Choroid plexus epithelial cell (primary cell): ENCODE measurements at places on chromosomes 12 and 14.

DNA sequence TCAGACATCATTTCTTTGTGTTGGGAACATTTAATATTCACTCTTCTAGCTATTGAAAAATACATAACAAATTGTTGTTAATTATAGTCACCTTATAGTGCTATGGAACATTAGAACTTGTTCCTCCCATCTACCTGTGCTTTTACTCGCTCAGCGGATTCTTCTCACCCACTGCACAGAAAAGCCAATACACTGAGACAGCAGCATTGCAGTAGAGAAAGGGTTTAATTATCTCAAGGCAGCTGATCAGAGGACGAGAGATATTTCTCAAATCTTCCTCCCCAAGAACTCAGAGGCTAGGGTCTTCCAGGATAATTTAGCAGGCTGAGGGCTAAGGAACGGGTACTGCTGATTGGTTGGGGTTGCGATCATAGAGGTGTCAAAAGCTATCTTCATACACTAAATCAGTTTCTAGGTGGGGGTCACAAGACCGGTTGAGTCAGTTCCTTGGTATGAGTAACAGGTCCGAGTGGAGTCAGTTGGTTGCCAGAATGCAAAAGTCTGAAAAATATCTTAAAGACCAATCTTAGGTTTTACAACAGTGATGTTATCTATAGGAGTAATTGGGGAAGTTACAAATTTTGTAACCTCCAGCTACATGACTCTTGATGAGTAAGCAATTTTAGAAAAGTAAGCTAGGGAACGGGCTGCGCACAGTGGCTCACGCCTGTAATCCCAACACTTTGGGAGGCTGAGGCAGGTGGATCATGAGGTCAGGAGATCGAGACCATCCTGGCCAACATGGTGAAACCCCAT is 173.1 kb downstream of the FBXL14 start:
- no peak for DNase-seq

DNA sequence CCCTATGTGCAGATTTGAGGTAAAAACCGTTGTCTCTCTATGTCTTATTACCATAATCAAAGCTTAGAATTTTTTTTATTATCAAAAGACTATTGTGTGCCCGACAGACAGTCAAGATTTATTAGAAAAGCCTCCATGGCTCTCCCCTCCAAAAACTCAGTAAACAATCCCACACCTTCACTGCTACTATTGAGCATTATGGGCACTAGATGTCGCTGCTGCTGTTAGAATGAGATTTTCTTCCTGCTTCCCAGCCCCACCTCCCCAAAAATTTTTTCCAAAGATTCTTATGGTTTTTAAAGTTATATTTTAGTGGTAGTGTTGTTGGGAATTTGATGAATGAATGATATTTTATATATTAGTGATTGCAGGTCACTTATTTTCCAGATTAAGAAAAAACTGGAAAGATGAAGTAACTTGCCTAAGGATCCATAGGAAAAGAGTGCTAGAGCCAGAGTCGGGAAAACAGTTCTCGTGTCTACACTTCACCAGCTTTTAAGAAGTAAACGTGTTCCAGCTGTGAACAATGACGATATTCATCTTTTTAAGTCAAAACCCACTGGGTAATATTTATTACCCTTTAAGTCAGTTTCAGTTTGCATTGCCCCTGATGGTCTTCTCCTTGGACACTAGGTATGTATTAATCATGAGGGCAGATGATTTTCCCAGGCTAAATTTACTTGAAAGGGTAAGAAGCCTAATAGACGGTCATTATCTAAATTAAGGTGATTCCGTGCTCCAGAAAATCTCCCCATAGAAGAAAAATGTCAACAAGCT is 12.2 kb upstream of the FOXG1 start:
- DNase-seq: peak; percentile 67

DNA sequence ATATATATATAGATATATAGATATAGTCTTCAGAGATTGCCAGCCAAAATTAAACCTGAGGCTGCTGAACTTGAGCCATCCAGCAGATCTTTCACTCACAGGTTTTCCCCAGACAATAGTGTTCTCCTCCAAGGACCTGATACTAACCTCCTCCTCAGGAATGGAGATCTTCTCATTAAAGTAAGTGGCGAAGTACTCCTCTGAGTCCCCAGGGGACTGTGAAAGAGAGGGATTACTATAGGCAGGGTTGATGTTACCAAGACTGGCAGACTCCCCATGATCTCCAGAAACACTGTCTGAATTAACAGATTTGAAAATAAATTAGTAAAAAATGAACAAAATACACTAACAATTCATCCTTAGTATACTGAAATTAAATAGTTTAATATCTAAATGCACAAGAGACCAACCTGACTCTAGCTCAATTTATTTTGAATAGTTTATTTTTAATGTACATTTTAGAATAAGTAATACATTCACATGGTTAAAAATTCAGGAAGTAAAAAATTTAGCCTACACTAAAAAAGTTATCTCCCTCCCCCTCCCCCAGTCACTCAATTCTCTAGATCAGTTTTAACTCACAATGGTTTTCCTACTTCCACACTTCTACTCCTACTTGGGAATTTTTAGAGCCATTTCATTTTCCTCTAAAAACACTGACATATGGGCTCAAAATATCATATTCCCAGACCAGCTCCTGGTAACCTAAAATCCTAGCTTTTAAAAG is 17.7 kb downstream of the SLC11A2 start:
- no peak for DNase-seq

DNA sequence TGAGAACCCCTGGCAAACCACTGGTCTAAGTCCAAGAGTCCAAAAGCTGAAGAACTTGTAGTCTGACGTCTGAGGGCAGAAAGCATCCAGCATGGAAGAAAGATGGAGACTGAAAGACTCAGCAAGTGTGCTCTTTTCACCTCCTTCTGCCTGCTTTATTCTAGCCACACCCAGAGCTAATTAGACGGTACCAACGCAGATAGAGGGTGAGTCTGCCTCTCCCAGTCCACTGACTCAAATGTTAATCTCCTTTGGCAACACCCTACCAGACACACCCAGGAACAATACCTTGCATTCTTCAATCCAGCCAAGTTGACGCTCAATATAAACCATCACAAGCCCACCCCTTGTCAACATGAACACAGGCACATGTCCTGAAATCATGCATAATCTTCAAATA is 155.1 kb downstream of the CCDC59 start:
- DNase-seq: no peak

GRCh38 chr14:94615254-94615653 is 3.1 kb downstream of the SERPINA3 start:
- no peak for DNase-seq

- no peak for DNase-seq
Measured at GRCh38 chr14:73764406-73765280, 50.5 kb upstream of the PNMA1 start.

DNA sequence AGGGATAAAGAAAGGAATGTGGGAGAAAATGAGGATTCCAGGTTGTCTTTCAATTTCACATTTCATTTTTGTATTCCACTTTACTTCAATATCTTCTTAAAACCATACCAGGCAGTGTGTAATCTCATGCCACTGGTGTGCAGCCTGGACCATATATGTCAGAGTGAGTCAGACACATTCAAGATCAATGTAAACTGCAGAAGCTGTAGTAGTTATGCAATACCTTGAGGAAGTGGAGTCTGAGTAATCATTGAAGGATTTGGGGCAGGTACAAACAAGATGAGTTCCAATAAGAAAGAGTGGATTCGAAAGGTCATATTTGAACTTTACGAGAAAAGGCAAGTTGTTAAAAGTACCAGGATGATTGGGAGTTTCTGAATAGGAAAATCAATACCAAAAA is 14.1 kb downstream of the PLCZ1 start:
- peak; percentile 88 for DNase-seq

DNA sequence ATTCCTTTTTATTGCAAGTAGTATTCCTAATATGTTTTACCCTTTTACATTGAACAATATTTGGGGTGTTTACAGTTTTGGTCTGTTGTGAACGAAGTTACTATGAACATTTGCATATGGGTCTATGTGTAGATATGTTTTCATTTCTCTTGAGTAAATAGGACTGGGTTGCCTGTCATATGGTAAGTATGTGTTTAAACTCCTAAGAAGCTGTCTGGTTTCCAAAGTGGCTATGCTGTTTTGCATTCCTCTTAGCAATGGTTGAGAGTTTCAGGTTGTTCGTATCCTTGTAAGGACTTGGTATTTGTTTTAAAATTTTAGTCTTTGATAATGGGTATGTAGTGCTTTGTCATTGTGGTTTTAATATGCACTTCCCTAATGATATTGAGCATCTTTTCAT is 6.3 kb downstream of the METAP2 start:
- DNase-seq: peak; percentile 52

- peak; percentile 17 for DNase-seq
Measured at GRCh38 chr14:66070542-66071319, 415.4 kb upstream of the CCDC196 start.

GRCh38 chr12:16187660-16188059 is 89.8 kb downstream of the SLC15A5 start:
- no peak for DNase-seq

DNA sequence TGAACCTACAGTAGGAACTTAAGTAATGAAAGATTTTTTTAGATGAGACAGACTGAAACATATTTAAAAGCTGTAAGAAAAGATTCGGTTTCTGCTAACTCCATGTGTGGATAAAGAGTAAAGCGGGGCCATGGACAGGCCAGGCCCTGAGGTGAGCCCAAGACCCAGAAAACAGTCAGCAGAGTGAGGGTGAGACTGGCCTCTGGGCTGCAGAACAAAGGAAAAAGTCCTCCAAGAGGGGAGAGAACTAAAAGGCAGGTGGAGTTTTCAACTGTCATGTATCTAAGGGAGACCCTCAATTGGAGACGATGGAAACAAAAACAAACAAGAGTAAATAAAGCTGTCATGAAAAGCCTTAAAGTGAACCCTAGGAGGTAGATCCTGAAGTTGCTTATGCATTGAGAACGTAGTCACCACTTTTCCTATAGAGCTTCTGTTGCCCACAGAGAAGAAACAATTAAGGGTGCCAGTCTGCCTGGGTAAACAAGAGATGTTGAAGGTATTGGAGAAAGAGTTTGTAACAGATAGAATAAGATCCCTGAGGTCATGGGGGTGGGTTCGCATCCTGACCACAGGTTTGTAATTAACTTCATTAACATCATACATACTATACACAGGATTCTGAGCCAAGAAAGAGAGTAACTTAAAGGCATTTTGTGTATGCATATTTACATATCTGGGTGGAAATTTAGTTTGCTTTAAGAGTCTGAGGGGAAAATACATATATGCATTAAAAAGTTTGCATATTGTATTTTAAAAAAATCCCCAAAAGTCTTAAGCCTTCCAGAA is 268.7 kb upstream of the PDE3A start:
- no peak for DNase-seq

- DNase-seq: no peak
Measured at GRCh38 chr14:94400422-94400841, 12.0 kb upstream of the SERPINA1 start.

- DNase-seq: no peak
Measured at GRCh38 chr12:308511-308910, 45.9 kb upstream of the SLC6A13 start.

- DNase-seq: peak; percentile 87
Measured at GRCh38 chr12:47014474-47014873, 64.9 kb upstream of the PCED1B start.

- peak; percentile 76 for DNase-seq
Measured at GRCh38 chr12:105741786-105742566, 396.8 kb downstream of the NUAK1 start.

GRCh38 chr12:95326445-95326844 is 108.8 kb downstream of the VEZT start:
- peak; percentile 44 for DNase-seq

- peak; percentile 94 for DNase-seq
Measured at GRCh38 chr12:87216436-87216835, 812.8 kb downstream of the C12orf50 start.

- DNase-seq: peak; percentile 48
Measured at GRCh38 chr12:82479511-82479910, 121.2 kb downstream of the METTL25 start.

DNA sequence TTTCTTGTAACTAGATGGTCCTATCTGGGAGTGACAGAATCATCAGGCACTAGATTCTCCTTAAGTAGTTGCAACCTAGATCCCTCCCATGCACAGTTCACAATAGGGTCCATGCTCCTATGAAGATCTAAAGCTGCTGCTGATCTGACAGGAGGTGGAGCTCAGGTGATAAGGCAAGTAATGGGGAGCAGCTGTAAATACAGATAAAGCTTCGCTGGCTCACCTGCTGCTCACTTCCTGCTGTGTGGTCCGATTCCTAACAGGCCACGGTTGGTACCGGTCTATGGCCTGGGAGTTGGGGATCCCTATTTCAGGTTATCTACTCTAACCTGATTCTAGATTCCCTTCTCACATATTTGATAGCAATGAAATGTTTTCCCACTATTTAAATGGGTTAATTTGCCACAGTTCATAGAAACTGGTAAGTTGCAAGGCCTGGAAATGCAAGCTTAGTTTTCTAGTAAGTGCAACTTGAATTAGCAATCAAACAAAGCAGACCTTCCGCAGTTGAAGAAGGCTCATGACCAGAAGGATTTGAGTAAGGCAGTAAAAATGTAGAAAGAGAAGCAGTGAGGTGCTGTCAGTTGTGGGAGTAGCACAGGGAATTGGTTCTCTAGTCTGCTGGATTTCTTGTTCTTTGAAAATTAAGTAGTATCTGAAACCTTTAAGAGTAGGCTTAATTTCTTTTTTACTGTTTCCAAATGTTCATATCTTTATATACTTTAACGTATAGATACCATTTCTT is 332.3 kb downstream of the EGLN3 start:
- DNase-seq: peak; percentile 50

DNA sequence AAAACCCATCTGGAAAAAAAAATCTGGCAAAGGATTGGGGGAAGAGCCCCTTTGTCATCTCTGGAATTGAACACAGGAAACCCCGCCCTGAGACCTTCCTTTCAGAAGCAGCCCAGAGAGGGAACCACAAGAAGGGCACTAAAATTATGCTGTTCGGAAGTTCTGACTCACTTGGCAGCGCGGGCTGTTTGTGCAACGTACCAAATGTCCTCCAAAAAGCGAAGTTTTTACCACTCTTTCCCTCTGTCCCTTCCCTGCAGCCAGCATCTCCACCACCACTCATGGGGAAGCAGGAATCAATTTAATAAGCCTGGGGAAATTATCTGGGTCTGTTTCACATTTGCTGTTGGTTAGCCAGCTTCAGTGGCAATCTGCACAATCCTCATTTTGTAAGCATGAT is 3.2 kb upstream of the SYNE3 start:
- peak; percentile 79 for DNase-seq

DNA sequence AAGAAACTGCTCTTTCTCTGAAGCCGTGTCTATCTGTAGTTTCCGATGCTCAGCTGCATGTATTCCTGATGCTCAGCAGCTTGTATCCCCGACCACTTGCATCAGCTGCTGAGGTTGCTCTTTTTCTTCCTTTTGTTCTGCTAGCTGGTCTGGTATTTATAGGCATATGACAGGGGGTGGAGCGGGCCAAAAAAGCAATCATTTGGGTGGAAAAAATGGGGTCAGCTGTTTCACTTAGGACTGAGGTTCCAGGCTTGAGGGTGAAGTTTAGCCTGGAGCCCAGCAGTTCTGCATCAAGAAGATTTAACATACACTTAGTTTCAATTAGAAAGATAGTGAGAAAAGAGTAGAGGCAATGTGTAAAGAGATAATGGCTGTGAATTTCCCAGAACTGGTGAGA is 23.6 kb upstream of the AMN1 start:
- no peak for DNase-seq

GRCh38 chr12:120230326-120230973 is 29.5 kb upstream of the RPLP0 start:
- DNase-seq: peak; percentile 97
